ENCODE measurements at places on chromosomes 4 and X. TPM values are rescaled to one million over a fixed set of nuclear protein-coding genes. Genes with fewer than 3 reads are reported as not detected.

DNA sequence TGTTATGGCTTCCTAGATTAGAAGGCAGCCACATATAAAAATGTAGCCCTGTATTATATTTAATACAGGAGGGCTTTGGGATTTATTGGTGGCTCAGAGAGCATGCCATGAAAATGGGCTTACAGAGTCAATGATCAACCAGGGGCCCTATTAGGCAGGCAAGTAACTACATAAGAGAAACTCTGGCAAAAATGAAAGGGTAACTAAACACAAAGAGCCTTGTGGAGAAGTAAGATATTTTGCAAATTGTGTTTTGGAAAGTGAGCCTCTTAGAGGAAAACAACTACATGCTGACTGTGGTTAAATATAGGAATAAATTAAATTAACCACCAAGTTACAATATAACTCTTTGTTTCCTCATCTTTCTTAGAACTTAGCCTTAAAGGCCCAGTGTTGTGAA, 5.5 kb downstream of the SAT1 start:
- no peak overlapping the region for H3K27ac ChIP-seq
- no peak overlapping the region for H3K4me3 ChIP-seq
- no peak for DNase-seq
- peaks cover 6% of the 10 kb centered on the region for H3K4me1 ChIP-seq

DNA sequence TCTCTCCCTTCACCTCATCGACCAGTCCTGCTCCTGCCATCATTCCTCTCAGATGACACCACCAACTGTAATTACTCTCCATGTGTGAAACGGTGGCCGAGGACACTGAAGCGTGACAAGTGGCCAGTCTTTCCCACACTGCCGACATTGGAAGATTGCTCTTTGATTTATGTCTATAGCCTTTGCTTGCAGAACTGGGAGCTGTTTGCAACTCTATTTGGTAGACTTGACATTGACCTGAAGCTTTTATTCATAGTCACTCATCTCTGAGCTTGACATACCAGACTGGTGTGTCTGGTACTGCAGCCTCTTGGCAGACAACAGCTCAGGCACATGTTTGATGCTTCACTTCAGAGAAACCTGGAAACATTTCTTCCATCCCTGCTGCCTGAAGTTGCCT, 121.8 kb upstream of the GALNT7 start:
- DNase-seq = no peak
- no peaks in the 10 kb centered on the region for H3K27me3 ChIP-seq
- H3K4me1 ChIP-seq = no peaks in the 10 kb centered on the region
- H3K4me3 ChIP-seq = no peak overlapping the region
- H3K36me3 ChIP-seq = no peaks in the 10 kb centered on the region

- H3K4me3 ChIP-seq = no peak overlapping the region
- H3K27me3 ChIP-seq = no peaks in the 10 kb centered on the region
- DNase-seq = no peak
- no peaks in the 10 kb centered on the region for H3K36me3 ChIP-seq
- H3K27ac ChIP-seq = no peak overlapping the region
- peaks cover 22% of the 10 kb centered on the region for H3K4me1 ChIP-seq
Observed at GRCh38 chrX:1455948-1456280, 3.2 kb upstream of the ASMTL start.

DNA sequence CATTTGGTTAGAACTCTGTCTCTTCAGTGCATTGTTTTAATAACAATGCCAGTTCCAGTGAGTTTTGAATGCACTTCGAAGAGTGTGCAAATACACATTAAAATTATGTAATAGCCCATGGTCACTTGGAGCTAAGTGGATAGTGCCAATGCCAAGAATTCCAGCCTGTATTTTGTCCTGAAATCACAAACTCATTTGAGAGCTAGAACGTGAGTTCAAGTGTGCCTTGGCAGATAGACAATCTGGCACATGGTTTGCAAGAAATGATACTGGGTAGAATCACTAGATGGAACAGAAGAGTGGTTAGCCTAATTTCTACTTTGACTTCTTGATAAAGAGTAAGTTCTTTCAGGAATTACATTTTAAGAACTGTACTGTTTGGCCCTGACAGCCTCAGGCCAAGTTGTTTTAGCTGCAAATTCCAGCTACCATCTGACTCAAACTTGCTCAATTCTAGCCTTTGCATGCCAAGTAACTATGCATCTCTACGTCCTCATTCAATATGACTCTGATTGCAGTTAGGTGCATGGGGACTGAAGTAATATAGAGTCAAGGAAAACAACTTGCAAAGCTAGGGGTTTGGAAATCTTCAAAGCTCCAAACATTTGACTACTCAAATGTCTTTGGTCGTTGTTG, 131.9 kb upstream of the SMIM31 start:
- no peaks in the 10 kb centered on the region for H3K27me3 ChIP-seq
- DNase-seq = no peak
- no peak overlapping the region for H3K4me3 ChIP-seq
- H3K27ac ChIP-seq = no peak overlapping the region
- no peaks in the 10 kb centered on the region for H3K36me3 ChIP-seq

DNA sequence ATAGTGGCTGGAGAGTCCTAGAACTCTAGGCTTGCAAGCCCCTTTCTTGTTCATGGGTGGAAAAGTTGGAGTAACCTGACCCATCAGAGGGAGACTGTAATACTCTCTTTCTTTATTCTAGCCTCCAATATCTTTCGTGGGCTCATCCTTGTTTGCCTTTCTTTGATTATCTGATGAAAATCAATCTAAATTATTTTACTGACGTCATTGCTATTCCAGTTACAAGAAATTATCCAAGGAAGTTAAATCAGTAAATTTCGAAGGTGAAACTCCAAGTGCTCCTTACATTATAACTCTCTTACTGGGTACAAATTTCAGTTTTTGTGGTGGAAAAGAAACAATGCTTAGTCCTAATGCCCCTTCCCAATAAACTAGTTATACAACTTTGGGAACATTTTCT, 412.9 kb downstream of the IDS start:
- DNase-seq = no peak
- H3K27ac ChIP-seq = no peak overlapping the region
- H3K36me3 ChIP-seq = no peaks in the 10 kb centered on the region
- H3K27me3 ChIP-seq = no peaks in the 10 kb centered on the region
- no peak overlapping the region for H3K4me3 ChIP-seq

DNA sequence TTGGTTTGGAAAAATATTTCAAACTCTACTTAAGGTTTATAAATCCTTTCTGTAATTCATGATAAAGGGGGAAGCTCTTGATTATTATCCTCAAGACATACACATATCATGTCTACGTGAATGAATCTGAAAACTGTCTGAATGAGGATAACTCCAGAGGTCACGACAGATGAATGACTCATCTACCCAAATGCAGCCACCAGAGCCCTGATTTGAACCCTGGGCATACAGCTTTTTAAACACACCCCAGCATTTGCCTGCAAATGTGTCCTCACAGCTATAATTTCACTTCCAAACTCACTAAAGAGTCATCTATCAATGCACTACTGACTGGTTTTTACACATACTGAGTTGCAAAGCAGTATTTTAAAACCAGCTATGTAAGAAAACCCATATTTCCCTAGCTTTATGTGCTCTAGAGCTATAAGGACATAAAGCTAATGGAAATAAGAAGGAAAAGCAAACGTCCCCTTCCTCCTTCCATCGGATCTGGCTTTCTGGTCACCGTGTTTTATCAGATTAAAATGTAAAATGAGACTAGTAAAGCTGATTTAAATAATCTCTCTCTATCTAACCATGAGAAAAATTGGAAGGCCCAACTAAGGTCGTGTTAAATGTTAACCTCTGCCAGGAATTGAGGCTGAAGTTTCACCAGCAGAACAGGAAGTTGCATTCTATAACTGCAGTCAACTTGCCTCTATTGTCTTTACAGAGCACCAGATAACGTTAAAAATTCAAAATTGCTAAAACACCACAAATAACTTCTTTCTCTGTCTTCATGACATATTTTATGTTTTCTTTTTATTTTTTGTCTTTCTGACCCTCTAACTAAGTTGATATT, 63.1 kb upstream of the SPP1 start:
- no peak overlapping the region for H3K27ac ChIP-seq
- H3K4me3 ChIP-seq = no peak overlapping the region
- H3K36me3 ChIP-seq = no peaks in the 10 kb centered on the region
- H3K4me1 ChIP-seq = no peaks in the 10 kb centered on the region
- no peak for DNase-seq

- H3K36me3 ChIP-seq = no peaks in the 10 kb centered on the region
- no peak overlapping the region for H3K4me3 ChIP-seq
- no peaks in the 10 kb centered on the region for H3K27me3 ChIP-seq
- no peak overlapping the region for H3K27ac ChIP-seq
Observed at GRCh38 chrX:22666441-22666840, 333.3 kb upstream of the DDX53 start.

DNA sequence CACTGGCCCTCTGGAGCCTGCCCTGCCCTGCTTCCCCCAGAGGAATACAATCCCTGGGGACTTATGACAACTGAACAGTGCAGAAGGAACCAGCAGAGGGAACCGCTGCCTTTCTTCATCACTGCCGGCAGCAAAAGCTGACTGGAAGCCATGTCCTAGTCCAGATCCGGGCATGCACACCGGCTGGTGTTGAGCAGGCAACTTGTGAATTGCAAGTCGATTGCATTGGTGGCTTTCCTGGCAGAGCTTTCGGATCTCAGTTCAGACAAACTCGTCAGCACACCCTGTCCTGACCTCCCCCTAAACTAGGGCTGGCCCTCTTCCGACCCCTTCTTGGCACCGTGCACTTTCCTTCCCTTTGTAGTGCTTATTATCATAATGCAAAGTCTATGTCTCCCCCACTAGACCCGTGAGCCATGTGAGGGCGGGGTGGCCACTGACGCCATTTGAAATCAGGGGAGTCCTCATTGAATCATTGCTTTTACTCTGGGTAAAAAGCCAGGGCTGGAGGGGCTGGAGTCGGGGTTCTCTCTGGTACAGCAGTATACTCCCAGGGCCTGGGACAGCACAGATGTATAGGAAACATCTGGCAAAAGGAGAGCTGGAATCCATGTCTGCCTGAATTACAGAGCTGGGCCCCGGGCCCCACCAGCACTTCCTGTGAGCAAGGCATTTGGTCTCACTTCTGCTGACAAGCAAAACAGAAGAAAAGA, 1.8 kb downstream of the ARHGAP4 start:
- peak overlapping the region; percentile 85 for H3K4me3 ChIP-seq
- H3K27me3 ChIP-seq = no peaks in the 10 kb centered on the region
- peaks cover 75% of the 10 kb centered on the region for H3K4me1 ChIP-seq
- peak overlapping the region; percentile 96 for H3K27ac ChIP-seq

DNA sequence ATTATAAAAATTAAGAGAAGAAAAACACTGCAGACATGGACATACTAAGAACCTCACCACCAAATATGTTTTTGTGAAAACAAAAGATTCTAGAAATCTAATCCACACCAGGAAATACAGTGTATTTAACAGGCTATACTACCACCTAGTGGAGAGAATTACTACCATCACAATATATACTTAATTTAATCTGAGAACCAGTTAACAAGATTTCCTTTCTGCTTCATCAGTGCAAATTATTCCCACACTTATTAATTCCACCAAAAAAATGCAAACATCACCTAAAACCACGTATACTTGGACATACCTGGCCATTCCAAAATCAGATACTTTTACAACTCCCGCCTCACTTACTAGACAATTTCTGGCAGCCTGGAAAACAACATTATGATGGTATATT, 7.0 kb upstream of the TXK start:
- no peak overlapping the region for H3K4me3 ChIP-seq
- peaks cover 48% of the 10 kb centered on the region for H3K4me1 ChIP-seq
- H3K27ac ChIP-seq = no peak overlapping the region
- H3K36me3 ChIP-seq = no peaks in the 10 kb centered on the region

GRCh38 chrX:114619874-114620273, 36.0 kb downstream of the HTR2C start:
- no peaks in the 10 kb centered on the region for H3K36me3 ChIP-seq
- no peaks in the 10 kb centered on the region for H3K4me1 ChIP-seq
- H3K27ac ChIP-seq = no peak overlapping the region
- H3K4me3 ChIP-seq = no peak overlapping the region
- H3K27me3 ChIP-seq = no peaks in the 10 kb centered on the region

DNA sequence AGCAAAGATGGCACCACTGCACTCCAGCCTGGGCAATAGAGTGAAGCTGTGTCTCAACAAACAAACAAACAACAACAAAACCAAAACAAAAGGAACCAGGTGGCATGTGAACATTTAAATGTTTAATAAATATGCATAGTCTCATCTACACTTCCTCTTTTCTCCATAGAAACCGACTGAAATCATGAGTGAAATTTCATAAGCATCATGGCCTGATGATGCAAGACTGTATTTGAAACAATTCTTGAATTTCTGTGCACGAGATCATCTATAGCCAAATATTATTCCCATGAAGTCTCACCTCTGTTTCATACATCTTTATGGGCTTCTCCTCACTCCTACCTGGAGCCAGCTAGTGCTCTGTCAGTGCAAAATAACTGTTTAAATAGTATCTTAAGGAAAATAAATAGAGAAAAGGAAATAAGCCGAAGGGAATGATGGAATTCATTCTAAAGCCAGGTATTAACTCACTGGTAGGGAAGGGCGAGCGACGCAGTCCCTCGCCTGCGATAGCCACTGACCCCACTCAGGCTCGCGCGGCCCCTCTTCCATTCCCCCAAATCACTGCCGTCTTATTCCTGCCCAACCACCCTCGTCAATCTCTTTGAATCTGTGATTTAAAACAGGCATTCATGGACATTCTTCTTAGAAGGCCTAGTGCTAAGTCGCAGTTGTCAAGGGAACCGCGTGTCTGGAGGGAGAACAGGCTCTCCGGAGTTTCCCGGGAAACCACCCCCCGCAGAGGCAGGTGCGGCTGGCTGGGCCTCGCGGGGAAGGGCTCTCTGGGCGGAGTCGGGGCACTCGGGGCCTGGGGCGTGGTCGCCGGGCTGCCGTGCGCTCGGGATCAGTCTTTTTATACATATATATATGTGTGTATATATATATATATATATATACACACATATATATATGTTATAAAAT, 52.4 kb upstream of the TRIM2 start:
- H3K27ac ChIP-seq = no peak overlapping the region
- H3K4me1 ChIP-seq = peaks cover 22% of the 10 kb centered on the region
- H3K4me3 ChIP-seq = no peak overlapping the region
- no peak for DNase-seq
- H3K27me3 ChIP-seq = peaks cover 2% of the 10 kb centered on the region
- H3K36me3 ChIP-seq = no peaks in the 10 kb centered on the region

DNA sequence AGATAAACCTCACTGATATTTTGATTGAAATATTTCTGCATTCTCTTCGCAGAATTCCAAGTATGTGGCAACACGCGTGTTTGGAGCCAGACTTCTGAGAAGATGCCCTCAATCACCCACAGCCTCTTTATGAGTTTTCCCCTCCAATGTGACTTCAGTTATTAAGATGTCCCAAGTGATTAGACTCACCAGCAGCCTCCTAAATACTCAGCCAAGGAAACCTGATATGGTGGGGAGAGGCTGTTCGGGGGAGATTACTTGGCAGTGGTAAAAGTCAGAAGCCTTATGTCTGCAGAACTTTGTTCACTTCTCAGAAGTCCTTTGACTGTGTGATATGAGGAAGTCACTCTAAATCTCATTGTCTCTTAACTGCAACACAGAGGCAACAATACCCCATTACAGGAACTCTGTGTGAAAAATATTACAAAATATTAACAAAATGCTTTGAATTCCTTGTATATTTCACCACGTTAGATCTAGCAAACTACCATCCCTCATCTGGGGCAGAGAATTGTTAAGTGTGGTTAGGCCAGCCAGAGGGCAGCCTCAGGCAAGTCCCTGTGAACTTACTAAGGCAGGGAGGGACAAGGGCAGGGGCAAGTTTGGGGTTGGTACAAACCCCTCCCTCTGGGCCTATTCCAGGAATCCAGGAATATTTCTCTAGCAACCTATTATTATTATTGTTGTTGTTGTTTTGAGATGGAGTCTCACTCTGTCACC, 151.4 kb upstream of the USP9X start:
- peak overlapping the region; percentile 6 for H3K27ac ChIP-seq
- H3K4me1 ChIP-seq = peaks cover 7% of the 10 kb centered on the region

The HSD17B13 gene
- 0.52 TPM for total RNA-seq

The LNX1 gene
- not detected for total RNA-seq

The C4orf36 gene
- total RNA-seq = not detected

Data from CD4-positive, CD25-positive, alpha-beta regulatory T cell (primary cell).